ENCODE measurements at places on chromosomes 6 and 20. TPM values are rescaled to one million over a fixed set of nuclear protein-coding genes. Genes with fewer than 3 reads are reported as not detected.

DNA sequence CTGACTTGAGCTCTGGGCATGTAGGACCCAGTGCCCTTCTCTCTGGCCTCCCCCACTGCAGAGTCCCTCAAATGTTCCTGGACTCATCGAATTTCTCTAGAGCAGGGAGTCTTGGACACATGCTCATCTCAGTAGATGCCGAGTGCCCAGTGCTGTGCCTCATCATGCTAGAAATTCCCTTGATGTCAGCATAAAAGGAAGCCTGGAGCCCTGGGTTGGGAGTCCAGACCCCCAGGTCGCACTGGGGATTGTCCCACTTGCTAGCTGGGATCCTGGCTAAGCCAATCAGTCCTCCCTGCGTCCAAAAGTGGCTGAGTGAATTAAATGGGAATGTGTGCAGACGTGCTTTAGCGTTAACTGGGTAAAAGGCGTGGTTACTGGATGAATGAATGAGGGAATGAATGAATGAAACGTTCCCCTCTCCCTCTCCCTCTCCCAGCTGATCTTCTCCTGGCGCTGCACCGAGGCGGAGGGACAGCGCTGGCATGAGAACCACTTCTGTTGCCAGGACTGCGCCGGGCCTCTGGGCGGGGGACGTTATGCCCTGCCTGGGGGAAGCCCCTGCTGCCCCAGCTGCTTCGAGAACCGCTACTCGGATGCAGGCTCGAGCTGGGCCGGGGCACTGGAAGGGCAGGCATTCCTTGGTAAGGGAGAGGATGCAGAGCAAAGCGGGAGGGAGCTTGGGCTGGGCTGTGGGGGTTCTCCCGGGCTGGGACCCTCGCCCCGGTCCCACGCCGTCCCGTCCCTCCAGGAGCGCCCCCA is 1.6 kb upstream of the TOMM6 start:
- DNase-seq, result no peak

DNA sequence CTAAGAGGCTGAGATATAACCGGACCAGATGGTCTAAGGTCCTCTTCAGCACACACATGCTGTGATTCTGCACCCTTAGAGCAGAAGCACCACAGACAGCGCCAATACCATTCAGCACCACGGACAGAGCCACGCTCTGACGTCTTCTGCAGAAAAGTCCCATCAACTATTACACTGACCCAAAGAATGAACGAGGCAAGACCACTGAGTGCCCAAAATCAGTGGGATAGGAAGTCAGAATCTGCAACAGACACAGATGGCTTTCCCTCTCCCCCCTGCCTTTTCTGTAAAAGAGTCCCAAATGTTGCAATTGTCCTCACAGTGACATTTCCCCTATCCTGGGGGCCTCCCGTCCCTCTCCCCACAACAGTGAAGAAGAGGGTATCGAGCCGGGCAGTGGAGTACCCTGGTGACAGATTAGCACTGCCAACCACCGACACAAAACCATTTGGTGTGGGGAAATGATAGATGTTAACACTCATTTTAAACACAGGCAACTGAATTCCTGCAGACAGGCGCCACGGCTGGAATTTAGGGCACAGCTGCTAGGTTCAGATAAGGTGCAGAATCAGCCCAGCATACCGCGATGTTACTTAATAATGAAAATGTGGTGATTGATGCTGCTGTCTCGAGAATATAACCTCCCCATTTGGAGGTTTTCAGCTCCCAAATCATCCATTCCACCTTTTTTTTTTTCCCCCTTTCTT is 66.6 kb upstream of the CTNNBL1 start:
- peak; percentile 68 for DNase-seq

- DNase-seq, result no peak
These were observed 66.3 kb downstream of the ATXN1 start for GRCh38 chr6:16694781-16695578.

- DNase-seq, result no peak
These were observed 25.8 kb downstream of the COX4I2 start for GRCh38 chr20:31663524-31663837.

GRCh38 chr6:11433860-11434259 is 103.7 kb upstream of the TMEM170B start:
- no peak for DNase-seq

- no peak for DNase-seq
These were observed 59.0 kb downstream of the RIN2 start for GRCh38 chr20:19817017-19817416.

DNA sequence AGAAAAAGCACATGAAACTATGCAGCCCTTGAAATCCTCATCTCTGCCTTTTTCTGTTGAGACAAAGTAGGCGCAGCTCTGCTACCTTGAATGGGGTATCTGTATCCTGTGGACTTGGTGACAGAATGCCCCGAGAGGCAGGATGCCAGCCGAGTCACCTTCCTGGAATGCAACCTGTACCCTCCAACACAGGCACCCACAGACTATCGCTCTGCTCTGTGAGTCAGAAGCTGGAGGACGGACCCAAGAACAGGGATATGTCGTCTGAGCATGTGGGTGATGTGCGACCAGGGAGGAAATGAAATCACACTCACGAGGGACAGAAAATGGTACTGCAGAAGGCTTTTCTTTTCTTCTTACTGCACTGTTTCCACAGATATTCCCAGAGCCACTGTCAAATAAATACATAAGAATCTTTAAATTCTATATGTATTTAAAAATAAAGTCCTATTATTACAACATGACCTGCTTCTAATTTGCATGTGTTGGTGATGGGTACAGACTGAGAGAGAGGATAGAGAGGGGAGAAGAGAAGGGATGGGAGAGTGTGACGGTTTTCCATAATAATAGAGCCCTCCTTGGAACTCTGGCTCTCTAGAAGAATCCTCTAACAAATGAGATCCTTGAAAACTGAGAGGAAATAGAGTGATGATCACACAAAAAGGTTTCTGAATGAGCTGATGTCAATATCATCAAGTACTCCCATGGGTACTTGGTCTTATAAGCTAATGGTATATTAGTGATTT is 308.1 kb downstream of the FOXC1 start:
- DNase-seq, result no peak

GRCh38 chr6:138817799-138818198 is 21.9 kb downstream of the ECT2L start:
- DNase-seq, result peak; percentile 73

- no peak for DNase-seq
These were observed 275.6 kb downstream of the TFAP2B start for GRCh38 chr6:51094271-51094670.

DNA sequence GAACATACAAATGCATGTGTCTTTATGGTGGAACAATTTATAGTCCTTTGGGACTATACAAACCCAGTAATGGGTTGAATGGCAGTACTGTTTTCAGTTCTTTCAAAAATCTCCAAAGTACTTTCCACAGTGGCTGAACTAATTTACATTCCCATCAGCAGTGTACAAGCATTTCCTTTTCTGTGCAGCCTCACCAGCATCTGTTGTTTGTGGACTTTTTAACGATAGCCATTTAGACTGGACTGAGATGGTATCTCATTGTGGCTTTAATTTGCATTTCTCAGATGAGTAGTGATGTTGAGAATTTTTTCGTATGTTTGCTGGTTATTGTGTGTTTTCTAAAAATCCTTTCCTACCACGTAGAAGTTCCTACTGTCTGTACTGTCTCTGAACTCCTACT is 327.2 kb upstream of the ZFP64 start:
- DNase-seq, result no peak

DNA sequence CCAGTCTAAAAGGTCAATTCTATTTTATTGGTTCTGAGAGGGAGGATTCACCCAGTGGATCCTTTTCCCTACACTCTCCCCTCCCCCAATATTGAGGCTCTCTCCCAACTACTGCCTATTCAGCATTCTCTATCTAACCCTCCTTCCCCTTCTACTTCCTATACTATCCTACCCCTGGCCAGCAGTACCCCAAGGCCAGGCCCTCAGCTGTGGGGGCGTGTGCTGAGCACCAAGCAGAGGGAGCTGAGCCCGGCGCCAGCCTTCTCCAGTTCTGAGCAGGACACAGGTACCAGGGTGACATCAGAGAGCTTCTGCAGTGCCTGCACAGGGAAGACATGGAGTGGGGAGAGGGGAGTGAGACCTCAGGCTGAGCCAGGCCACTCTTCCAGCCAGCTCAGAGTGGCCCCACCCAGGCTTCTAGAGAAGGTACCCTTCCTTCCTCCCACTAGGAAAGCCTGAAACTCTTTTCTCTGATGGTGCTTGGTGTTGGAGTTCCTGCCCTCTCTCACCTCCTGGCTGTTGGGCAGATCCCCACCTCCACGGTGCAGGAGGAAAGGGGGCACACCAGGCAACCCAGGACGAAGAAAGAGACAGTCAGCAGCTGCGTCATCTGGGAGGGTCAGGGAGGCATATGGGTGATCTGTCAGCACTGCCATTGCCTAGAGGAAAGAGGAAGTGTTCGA is 1.9 kb downstream of the DDAH2 start:
- DNase-seq, result no peak

GRCh38 chr6:75076009-75076408 is 129.8 kb downstream of the COL12A1 start:
- no peak for DNase-seq

DNA sequence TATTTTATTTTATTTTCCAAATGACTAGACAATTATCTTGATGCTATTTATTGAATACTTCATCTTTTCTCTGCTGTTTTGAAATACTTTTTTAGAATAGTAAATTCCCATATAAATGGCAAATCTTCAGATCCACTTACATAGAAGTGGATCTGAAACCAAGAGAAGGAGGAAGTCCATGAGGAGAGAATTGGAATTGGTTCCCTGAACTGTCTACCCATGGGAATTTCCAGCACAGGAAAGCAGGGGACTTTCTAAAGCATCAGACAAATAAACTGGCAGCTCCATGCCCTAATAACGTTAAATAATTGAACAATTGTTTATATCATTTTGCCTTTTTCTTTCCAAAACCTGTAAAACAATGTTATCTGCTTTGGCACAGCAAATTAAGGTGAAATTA is 47.1 kb upstream of the PNRC1 start:
- no peak for DNase-seq

GRCh38 chr6:6131492-6132109 is 124.9 kb upstream of the NRN1 start:
- DNase-seq, result no peak

DNA sequence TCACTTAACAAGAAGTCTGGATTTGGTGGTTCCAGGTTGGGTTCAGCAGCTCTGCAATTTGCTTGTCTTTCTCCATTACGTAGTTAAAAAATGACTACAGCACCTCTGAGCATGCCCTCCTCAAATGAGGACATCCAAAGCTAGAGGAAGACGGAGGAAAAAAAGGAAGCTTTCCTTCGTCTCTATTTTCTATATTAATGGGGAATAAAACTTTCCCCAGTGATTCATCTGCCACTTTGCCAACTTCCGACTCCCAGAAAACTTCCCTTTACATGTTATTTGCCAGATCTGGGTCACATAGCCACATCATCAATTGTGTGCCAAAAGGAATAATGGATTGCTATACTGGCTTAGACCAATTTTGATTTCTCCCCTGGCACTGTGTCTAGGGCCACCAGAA is 69.5 kb downstream of the ZFAND3 start:
- no peak for DNase-seq

DNA sequence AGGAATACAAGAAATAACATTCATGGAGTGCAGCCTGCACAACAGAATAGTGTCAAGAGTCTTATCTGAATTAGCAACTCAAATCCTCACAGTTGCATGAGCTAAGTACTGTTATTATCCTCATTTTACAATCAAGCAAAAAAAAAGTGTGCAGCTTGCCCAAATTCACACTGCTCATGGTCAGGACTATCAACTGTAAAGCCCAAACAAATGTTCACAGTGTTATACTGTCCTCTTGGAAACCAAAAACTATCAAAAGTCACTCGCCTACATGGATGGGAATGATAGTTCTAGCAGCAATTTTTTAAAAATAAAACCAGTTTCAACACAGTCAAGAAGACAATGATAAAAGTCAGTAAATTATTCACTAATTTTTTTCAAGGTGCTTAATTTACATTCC is 114.6 kb upstream of the HSF2 start:
- no peak for DNase-seq

DNA sequence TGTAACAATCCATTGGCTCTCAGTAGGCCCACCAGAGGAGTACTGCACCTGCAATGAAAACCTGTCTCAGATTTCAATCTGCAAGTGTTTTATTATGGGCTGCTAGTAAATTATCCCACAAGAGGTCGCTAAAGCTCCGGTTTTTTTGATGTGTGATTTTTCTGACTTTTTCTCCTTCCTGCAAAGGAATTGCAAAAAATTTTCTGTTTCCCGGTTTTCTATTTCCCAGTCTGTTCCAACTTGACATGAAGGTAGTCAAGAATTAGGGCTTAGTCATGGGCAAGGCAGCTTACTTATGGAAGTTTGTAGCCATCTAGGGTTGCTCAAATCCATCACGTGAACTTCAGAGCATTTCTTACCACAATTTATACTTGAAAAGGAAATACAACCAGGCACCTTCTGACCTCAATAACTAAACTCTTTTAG is 38.5 kb upstream of the AHI1 start:
- no peak for DNase-seq

DNA sequence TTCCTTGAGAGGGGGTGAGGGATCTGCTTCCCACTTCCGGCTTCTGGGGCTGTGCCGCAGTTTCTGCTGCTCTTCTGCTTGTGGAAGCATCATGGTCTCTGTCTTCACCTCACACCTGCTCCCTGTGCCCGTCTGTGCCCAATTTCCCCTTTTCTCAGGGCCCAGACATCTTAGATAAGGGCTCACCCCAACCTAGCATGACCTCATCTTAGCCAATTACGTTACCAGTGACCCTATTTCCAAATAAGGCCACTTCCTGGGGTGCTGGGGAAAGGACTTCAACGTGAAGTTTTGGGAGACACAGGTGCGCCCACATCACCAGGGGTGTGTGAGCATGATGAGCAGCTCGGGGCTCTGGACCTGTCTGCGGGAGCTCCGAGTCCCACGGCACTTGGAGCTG is 20.7 kb upstream of the RBBP8NL start:
- DNase-seq, result no peak

GRCh38 chr20:4068708-4069107 is 53.4 kb upstream of the RNF24 start:
- no peak for DNase-seq

DNA sequence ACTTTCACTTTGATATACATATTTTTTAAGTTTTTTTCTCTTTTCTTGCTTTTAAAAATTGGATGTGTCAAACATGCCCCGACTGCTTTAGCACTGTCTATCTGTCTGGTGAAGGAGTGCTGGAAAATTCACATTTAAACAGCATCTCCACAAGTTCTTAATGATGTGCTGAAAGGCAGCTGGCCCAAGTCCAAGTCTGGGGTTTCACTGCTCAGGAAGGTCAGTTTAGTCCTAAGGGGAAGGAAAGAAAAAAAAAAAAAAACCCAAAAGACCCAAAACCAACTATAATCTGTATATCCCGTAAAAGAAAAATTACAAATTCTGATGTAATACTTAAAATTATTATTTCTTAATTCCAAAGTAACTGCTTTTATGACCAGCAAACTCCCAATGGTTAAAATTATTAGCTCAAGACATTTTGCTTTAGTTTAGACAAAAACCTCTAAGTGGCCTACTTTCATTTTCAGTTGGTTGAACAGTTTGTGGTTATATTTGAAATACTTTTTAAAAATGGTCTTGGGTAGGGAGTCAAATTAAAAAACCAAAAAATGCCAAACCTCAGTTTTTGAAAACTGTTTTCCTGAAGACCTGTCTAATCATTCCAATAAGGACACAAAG is 79.5 kb upstream of the PREP start:
- no peak for DNase-seq

The BTN3A1 gene
- 10.5 TPM for total RNA-seq

The BEND6 gene
- total RNA-seq, result 0.46 TPM

The MUCL3 gene
- not detected for total RNA-seq

The GGTLC1 gene
- total RNA-seq, result not detected

The WFDC10B gene
- total RNA-seq, result not detected

The KCNK5 gene
- 2.3 TPM for total RNA-seq

The RIOK1 gene
- total RNA-seq, result 28.9 TPM

The CYP24A1 gene
- not detected for total RNA-seq

The SLC22A2 gene
- total RNA-seq, result not detected

The RNASET2 gene
- total RNA-seq, result 29.8 TPM
